ENCODE measurements at places on chromosomes 7 and 10. TPM values are rescaled to one million over a fixed set of nuclear protein-coding genes. Genes with fewer than 3 reads are reported as not detected.

CALHM3 gene
- 0.60 TPM for total RNA-seq

FAM131B gene
- 0.49 TPM for total RNA-seq

HOXA5 gene
- 3.9 TPM for total RNA-seq

SAMD9L gene
- total RNA-seq = 0.49 TPM

GIMAP6 gene
- total RNA-seq = not detected

MET gene
- 102 TPM for total RNA-seq

SLC29A4 gene
- total RNA-seq = 16.1 TPM

SPDYE9 gene
- not detected for total RNA-seq

DIP2C gene
- 9.4 TPM for total RNA-seq

ERVW-1 gene
- not detected for total RNA-seq

CD36 gene
- total RNA-seq = 0.07 TPM

MACC1 gene
- not detected for total RNA-seq

WEE2 gene
- total RNA-seq = 0.03 TPM

SPRN gene
- 0.25 TPM for total RNA-seq

PUS7 gene
- total RNA-seq = 25.6 TPM

NYAP1 gene
- 2.3 TPM for total RNA-seq

EN2 gene
- total RNA-seq = 1.0 TPM

NPC1L1 gene
- total RNA-seq = 0.03 TPM

GALNT17 gene
- not detected for total RNA-seq

GIMAP5 gene
- total RNA-seq = not detected

SLC18A3 gene
- total RNA-seq = not detected

TUBAL3 gene
- 0.57 TPM for total RNA-seq

CALML3 gene
- total RNA-seq = not detected

ZNF853 gene
- 1.8 TPM for total RNA-seq

CYP26C1 gene
- not detected for total RNA-seq

MALRD1 gene
- not detected for total RNA-seq

VWA2 gene
- not detected for total RNA-seq

IL2RA gene
- total RNA-seq = not detected

ELN gene
- 0.08 TPM for total RNA-seq

XPNPEP1 gene
- 34.5 TPM for total RNA-seq

PCLO gene
- total RNA-seq = 0.96 TPM

INMT gene
- not detected for total RNA-seq
